Sigmoid colon (tissue), 7 donors: ENCODE measurements at places on chromosomes 3 and 15.
A peak's percentile ranks its signal among the peaks of the same experiment; 100 is the strongest.

DNA sequence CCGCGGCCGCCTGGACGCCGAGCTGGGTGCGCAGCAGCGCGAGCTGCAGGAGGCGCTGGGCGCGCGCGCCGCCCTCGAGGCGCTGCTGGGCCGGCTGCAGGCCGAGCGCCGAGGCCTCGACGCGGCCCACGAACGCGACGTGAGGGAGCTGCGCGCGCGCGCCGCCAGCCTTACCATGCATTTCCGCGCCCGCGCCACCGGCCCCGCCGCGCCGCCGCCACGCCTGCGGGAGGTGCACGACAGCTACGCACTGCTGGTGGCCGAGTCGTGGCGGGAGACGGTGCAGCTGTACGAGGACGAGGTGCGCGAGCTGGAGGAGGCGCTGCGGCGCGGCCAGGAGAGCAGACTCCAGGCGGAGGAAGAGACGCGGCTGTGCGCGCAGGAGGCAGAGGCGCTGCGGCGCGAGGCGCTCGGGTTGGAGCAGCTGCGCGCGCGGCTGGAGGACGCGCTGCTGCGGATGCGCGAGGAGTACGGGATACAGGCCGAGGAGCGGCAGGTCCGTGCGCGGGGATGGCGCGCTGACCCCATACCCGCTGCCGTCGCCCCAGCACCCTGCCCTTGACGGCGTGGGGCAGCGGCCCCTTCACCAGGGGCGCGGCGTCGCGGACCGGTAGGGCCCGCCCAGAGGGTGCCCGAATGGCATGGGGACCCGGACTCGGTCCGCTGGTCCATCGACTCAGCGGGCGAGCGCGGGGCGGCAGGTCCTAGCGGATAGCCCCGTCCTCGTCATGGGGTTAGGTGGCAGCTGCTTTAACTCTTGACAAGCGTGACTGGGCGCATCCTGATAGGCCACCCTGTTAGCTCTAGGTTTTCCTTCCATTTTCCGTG lies 848 bp downstream of the SYNM start:
- peak; percentile 79 for DNase-seq

DNA sequence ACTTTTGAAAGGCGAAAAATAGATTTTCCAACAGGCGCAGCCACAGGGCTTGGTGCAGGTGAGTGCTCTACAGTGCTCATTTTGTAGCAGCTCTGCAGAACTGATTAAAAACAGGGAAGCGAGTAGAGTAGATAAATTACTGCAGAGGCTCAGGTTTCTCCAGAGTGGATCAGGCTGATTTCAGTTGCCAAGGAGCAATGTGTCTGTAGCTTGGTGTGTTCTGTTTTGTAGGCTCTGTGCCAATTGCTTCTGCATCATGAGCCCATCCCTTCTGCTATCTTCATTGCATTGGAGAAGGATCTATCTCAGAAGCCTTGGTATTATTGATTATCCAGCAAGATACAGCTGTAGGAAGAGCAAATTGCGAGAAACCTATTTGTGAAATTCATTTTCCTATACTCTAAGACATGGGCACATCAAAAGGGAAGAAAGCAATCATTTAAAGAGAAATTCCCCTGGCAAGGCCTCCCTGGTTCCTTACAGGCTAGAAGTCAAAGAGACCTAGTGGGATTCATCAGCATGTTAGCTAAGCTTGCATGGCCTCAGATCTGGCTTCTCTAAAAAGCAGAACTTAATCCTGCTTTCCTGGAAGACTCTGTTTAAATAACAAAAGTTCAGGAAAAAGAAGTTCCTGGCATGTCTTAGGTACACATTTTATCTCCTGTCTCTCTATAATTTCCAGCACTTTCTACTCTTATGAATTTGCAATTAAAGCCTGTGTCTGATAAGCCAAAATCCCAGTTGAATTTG lies 432.4 kb upstream of the ATP10A start:
- no peak for DNase-seq

GRCh38 chr15:63977119-63977518 lies 69.2 kb downstream of the DAPK2 start:
- DNase-seq = no peak

GRCh38 chr3:38805765-38806386 lies 10.1 kb downstream of the SCN10A start:
- no peak for DNase-seq

- no peak for DNase-seq
Measured at GRCh38 chr3:42302924-42303634, 37.1 kb upstream of the CCK start.

- peak; percentile 89 for DNase-seq
Measured at GRCh38 chr3:122975163-122975923, 52.2 kb downstream of the SEMA5B start.

- DNase-seq = no peak
Measured at GRCh38 chr3:60399861-60400845, 851.1 kb downstream of the FHIT start.

DNA sequence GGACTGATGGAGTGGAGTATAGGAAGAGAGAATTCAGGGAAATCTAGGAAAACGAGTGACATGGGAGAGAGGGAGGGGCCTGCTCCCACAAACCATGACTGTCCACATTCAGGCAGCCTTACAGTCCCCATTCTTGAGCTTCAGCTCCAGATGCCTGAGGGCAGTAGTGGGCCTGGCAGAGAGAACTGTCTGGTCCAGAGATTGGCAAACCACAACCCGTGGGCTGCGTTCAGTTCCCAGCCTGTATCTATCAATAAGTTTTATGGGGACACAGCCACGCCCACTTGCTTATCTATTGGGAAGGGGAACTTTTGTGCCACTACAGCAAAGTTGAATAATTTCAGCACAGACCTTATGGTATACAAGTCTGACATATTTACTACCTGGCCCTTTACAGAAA lies 63.8 kb downstream of the SLCO2A1 start:
- peak; percentile 9 for DNase-seq

- DNase-seq = no peak
Measured at GRCh38 chr3:69357196-69357595, 28.7 kb downstream of the FRMD4B start.

DNA sequence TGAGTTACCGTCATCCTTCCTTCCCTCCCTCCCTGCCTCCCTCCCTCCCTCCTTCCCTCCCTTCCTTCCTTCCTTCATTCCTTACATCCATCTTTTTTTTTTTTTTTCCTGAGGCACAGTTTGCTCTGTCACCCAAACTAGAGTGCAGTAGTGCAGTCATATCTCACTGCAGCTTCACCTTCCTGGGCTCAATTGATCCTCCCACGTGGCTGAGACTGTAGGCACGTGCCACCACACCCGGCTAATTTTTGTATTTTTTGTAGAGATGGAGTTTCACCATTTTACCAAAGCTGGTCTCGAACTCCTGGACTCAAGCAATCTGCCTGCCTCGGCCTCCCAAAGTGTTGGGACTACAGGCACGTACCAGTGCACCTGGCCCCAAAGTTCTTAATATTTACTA lies 25.8 kb downstream of the USP3 start:
- DNase-seq = no peak

DNA sequence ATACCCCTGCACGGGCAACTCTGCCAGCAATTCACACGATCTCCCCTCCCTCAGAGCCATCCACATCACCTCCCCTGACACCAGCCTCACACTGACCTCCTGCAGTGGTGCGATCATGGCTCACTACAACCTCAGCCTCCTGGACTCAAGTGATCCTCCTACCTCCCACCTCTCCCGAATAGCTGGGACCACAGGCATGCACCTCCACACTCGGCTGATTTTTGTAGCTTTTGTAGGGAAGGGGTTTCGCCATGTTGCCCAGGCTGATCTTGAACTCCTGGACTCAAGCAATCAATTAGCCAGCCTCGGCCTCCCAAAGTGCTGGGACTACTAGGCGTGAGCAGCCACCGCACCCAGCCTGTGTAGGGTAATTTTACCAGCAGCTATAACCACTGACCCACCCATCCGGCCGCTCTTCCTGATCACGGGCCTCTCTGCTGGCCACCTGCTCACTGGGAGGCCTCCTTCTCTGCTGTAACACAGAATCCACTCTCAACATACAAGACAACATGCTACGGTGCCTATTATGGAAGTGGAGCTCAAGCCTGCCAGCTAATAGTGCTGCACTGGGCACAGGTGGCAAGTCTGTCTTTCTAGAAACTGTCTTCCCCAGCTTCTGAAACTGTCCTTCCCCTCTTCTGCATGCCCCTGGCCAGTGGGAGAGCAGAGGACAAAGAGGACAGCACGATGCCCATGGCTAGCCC lies 4.6 kb downstream of the GP9 start:
- no peak for DNase-seq

GRCh38 chr3:45409921-45410320 lies 21.5 kb downstream of the LARS2 start:
- peak; percentile 75 for DNase-seq
